ENCODE measurements at places on chromosomes 11 and 22.

DNA sequence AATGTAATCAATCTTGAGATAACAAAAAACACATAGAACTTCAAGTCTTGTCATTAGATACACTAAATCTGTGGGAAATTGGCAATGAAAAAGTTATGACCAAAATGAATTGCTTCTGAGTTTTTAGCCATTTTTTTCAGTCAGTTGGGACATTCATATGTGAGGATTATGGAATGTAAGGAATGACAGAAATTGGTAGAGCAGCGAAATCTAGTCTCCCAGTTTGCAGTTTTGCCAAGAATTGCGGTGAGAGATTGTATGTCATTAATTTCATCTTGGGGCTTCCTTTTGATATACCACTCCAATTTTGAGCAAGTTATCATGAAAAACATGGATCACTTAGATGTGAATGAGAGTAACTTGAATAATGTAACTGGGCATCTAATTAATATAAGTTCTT, 49.9 kb downstream of the SIK2 start:
- no peak for DNase-seq

GRCh38 chr11:127027000-127027399, 26.4 kb upstream of the KIRREL3 start:
- DNase-seq = no peak

DNA sequence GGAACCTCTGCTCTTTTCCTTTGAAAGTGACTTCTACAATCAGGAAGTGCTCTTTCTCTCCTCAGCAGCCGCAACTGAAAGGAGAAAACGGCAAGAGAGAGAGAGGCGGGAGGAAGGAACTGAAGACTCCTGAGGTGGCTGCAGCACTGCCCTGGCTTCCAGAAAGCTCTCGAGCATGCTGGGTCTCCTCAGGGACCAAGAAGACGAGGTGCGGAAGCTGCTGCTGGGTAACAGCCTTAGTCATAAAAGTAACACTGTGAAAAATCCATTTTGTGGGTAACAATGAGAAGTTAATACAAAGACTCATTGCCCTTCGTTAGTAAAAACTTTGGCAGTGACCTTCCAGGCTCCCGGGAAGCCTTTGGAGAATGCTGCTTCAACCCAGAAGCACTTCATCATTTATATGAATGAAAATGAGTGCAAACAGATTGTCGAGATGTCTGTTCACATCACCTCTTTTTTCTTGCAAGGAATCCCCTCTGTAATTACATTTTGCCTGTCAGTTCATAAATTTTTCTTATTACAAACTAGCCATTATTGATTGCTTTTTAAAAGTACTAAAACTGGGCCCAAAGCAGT, 473.4 kb downstream of the SOX6 start:
- DNase-seq = no peak

GRCh38 chr11:120900643-120901042, 123.3 kb upstream of the TBCEL start:
- DNase-seq = no peak

DNA sequence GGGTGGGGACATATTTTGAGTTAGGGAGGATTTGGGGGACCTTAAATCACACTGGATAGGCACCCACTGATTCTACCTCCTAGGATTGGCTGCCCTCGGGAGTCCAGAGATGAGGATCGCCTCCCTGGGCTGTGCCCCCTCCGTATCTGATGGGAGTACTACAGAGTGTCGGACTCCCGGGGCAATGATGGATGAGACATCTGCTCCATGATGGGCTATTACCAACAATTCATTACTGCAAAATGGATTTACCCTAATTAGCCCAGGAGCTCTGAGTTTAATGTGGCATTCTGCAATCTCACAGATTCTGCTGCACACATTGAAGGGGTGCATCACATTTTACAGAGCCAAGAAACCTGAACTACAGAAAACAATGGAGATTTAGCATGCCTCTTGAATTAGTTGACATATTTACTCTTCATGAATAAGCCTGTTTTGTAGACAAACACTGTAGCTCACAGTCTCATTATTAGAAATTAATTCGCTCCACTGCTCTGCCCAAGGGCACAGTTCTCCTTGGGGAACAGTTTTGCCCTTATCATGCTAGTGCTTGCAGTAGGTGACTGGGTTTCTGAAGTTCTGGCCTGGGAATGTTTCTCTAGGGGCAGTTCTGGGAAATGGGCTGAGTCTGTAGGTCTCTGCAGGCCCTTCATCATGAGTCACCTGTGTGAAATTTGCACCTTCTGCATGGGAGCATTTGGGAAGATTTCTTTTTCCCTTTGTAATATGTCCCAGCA, 217.1 kb upstream of the PLET1 start:
- no peak for DNase-seq

DNA sequence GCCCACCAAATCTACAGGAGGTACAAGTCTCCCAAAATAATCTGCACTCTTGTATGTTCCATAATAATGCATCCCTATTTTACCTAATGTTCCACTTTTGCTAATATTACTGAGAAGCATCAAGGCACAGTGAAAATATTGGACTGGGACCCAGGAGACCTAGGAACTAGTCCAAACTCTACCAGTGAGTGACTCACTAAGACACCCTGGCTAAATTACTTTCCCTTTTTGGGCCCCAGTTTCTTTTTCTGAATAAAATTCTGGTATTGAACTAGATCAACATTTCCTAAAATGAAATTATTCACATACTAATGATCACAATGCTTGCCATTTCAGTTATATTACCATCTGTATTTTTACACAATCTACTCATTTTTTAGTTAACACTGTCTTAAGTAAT, 19.6 kb downstream of the THAP12 start:
- no peak for DNase-seq

DNA sequence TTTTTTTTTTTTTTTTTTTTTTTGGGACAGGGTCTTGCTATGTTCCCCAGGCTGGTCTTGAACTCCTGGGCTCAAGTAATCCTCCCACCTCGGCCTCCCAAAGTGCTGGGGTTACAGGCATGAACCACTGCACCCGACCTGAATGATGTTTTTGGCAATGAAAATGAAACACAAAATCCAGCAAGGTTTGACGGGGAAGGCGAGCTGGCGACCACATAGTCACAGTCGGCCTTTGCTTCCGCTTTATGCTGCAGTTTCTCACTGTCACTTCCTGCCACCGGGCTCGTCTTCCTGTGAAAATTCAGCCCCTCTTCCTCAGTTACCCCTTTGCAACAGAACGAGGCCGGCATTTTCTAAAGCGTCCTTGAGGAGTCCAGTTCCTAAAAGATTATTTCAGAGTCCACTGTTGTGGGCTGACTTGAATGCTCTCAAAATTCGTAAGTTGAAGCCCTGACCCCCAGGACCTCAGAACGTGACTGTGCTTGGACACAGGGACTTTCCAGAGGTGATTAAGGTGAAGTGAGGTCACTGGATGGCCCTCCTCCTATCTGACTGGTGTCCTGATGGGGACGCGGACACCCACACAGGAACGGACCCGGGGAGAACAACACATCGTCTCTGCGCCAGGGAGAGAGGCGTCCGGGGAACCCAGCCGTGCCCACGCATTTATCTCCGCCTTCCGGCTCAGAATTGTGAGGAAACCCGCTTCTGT, 2.9 kb upstream of the BID start:
- no peak for DNase-seq

- no peak for DNase-seq
Observed at GRCh38 chr11:77193911-77194830, 66.1 kb downstream of the MYO7A start.

DNA sequence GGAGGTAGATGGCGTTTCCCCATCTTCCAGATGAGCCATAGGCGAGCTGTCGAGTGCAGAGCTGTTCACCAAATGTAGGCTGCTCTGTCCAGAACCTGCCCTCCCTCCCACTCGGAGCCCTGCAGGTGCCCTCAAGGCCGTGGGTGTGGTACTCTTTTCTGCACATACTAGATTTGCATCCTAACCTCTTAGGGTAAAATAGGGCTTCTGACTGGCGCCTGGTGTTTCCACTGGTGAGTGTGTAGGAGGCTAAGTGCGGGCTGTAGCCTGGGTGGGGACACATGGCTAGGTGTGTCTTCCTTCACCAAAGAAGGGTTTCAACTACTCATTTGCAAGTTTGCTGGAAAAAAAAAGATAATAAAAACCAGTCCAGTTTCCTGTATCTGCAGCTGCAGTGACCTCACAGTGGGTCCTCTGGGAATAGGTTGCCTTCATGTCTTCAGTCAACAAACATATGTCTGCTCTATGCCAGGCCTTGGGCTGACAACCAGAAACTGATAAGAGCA, 8.5 kb downstream of the BIK start:
- no peak for DNase-seq

DNA sequence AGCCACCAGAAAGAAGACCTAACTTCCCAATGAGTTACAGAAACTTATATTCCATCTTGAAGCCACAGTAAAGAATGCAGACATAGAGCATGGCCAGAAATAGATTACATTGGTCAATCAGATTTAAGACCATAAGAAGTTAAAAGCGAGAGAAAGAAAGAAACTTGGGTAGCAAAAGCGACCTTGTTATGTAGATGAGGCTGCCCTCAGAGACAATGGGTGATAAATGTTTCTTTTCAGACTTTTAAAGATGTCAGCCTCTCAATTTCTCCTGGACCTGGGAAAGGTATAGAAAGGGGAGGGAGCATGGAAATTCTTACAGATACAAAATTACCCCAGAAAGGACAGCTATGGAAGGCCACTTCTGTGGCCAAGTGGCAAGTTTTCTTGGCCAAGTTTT, 732.6 kb upstream of the LUZP2 start:
- no peak for DNase-seq

DNA sequence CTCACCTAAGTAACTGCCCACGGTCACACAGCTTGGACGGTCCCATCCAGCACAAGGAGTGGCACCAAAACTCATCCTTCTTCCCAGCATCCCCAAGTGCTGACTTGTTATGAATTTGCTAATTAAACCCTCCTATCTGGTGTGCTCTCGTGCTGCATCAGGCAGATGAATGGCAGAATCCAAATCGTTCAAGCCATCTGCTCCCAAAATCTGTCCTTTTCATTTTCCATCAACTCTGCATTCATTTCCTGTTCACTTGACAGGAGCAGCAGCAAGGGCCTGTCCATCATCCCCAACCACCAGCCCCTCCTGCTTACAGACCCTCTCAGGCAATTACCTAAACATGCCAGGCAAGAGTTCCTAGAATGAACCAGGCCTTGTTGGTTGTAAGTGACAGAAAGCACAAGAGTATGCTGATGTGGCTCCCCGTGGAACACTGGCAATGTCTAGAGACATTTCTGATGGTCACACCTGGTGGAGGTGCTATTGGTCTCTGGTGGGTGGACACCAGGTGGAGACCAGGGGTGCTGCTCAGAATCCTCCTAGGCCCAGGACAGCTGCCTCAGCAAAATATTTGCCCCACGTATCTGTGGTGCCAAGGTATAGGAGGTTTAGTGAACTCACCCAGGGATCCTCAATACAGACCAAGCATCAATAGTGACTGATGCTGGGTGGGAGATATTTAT, 832.5 kb downstream of the TBC1D22A start:
- no peak for DNase-seq

- DNase-seq = no peak
Observed at GRCh38 chr22:41668971-41669911, 19.4 kb downstream of the SNU13 start.

GRCh38 chr11:396948-397548, 3.0 kb downstream of the PKP3 start:
- DNase-seq = no peak

DNA sequence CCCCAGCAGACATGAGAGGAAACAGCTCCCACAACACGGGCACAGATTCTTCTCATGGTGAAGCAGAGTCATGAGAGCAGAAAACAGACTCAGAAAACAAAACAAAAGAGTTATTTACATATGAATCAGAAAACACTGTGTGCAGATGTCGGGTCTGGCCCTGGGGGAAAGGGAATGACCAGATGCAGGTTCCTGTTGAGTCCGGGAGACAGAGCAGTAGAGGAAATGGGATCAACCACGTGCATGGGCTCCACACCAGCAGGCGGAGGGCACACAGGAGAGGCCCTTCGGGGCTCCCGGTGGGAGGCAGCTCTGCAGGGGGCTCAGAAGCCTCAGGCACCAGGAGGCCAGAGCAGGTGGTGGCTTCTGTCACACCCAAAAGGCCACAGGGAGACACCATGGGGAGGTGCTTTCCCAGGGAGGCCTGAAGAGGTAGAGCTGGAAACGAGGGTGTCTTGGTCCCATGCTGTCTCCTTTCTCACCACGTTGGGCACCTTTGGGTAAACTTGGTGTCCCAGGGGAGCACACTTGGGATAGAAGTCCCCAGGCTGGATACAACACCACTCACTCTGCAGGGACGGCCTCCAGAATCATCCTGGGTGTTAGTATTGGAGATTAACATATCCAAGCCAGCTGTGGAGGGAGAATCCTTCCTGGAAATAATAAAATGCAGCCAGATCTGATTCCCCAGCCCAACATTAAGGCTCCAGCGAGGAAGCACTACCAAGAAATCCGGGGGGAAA, 764.7 kb downstream of the BRD1 start:
- no peak for DNase-seq

DNA sequence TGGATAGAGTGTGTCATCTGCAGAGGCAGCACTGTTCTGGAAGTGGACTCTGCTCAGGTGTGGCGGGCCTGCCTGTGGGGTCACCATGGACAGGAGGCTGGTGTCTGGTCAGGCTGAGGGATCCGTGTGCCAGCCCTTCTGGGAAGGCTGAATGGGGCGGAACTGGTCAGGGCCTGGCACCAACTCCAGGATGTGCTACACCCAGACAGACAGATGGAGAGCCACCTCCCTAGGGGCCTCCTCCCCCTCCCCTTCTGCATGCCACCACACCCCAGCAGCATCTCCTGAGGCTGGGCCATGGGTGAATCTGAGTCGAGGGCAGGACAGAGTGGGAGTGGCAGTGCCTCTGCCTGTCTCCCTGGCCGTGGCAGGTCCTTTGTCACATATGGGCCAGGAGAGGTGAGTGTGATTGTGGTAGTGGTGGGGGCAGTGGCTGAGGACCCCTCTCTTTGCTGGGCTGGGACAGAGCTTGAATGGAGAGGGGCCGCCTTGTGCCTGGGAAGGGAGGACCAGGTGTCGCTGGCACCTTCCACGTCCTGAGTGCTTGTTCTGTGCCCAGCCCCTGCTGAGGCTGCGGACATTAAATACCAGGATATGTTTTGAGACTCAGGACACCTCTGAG, 29.1 kb downstream of the ST3GAL4 start:
- DNase-seq = no peak

- DNase-seq = no peak
Observed at GRCh38 chr11:119377961-119378667, 3.4 kb downstream of the USP2 start.

GRCh38 chr11:121953122-121953521, 162.9 kb downstream of the BLID start:
- no peak for DNase-seq

DNA sequence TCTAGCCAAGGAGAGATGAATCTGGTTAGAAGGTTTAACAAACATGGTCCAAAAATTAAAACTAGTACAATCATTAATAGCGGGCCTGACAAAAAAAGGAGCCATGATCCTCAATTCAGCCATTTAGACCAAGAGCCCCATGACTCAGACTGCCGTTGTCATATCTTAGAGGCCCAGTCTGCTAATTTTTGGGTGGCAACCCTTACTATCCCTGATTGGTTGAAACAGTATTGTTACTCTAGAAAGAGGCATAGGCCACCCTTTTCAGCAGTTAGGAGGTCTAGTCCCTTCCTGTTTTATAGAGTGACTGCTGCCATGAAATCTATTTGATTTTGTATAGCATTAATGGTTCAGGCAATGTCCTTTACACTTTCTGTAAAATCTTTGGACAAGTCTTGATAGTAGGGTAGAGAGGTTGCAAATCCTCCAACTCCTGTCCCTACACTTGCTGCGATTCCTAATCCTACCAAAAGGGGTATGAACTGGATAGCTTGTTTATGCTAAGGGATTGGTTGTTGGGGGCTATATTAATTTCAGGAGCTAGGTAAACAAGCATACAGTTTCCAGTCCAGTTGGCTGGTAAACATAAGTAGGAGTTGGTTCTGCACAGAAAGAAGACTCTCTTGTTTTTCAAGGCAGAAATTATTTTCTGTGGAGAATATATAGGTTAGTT, 1056.3 kb upstream of the CNTN5 start:
- DNase-seq = no peak
